ENCODE measurements at places on chromosomes 2 and 18. TPM values are rescaled to one million over a fixed set of nuclear protein-coding genes. Genes with fewer than 3 reads are reported as not detected.

Gene FSHR
- total RNA-seq, result not detected

GRCh38 chr2:176554101-176555048, 285.1 kb downstream of the MTX2 start:
- no peak for DNase-seq
- no peaks in the 10 kb centered on the region for H3K36me3 ChIP-seq
- H3K4me1 ChIP-seq, result peaks cover 13% of the 10 kb centered on the region

DNA sequence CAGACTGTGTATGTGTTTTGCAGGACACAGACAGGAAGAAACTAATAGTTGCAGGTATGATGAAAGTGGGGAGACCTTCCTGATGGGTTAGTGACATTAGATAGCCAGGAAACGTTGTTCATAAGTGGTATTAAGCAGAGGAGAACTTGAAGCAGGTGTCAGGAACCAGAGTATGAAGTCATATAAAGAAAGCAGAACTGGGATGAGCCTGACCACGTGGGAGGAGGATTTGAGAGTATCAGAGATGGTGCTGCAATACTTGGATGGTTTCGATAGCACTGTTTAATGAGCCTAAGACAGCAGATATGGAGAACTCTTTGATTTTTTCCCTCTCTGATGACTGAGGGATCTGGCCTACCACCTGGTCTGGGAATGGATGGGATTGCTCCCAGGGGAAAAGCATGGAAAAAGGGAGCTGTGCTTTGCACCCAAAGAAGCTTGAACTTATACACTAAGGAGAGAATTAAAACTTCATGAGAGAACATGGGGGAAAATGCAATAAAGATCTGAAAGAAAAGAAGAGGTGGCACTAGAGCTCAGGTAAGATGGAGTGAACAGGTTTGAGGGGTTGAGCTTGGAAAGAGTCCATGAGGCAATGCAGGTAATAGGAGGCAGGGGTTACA, 226.0 kb upstream of the LRRTM1 start:
- H3K27ac ChIP-seq, result no peak overlapping the region
- no peaks in the 10 kb centered on the region for H3K27me3 ChIP-seq
- no peak for DNase-seq
- no peaks in the 10 kb centered on the region for H3K36me3 ChIP-seq
- H3K4me1 ChIP-seq, result no peaks in the 10 kb centered on the region

DNA sequence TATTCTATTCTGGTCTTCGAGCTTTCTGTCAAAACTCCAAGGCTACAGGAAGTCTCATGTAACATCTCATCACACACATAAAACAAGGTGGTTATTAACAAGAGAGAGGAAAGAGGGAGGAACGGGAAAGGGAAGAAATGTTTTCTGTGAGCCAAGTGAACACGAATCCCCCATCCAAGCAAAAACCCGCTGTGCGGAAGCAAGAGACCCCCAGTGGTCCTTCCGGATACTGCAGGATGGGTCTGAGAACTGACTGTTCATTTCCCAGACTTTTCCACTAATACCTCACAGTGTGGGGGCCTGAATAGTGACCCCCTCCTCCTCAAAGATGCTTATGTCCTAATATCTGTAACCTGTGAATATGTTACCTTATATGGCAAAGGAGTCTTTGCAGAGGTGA, 19.0 kb upstream of the DIPK1C start:
- H3K36me3 ChIP-seq, result no peaks in the 10 kb centered on the region
- no peak for DNase-seq
- no peaks in the 10 kb centered on the region for H3K4me1 ChIP-seq
- no peak overlapping the region for H3K4me3 ChIP-seq
- H3K27me3 ChIP-seq, result no peaks in the 10 kb centered on the region
- no peak overlapping the region for H3K27ac ChIP-seq

DNA sequence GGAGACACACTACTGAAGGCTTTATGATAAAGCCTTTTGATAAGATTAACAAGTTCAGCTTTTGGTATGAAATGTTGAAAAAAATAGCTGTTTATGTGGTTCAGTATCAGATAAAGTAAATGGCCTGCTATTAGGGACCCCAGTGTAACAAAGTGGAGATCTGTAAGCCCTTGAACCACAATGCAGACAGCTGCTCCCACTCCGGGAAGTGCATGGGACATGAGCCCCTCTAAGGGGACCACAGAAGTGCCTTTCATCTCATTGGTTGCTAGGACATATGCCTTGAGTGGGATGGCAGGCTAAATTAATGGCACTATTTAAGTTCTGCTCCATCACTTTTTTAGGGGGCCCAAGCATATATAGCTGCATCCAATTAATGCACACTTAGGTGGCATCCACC, 167.6 kb upstream of the SOX11 start:
- H3K36me3 ChIP-seq, result no peaks in the 10 kb centered on the region
- no peak for DNase-seq
- H3K4me3 ChIP-seq, result no peak overlapping the region
- H3K27me3 ChIP-seq, result no peaks in the 10 kb centered on the region
- no peaks in the 10 kb centered on the region for H3K4me1 ChIP-seq

DNA sequence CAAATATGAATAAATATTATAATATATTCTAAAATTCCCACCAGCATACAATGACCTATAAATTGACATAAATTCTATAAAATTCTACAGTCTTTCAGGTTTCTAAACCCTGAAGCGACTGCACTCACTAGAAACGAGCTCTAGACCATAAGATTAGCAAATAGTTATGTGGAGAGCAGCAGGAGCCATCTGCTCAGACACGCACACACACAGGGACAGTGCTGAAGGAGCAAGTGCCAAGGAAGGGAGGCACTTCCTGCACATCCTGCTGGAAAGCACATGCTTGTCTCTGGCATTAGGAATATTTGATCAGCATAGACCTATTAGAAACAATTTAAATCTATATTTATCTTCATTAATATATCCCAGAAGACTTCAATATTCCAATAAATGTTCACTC, 713.9 kb upstream of the CDH2 start:
- DNase-seq, result no peak
- no peaks in the 10 kb centered on the region for H3K27me3 ChIP-seq
- H3K27ac ChIP-seq, result no peak overlapping the region
- H3K4me1 ChIP-seq, result no peaks in the 10 kb centered on the region
- H3K36me3 ChIP-seq, result no peaks in the 10 kb centered on the region
- H3K4me3 ChIP-seq, result no peak overlapping the region

GRCh38 chr2:175836361-175836760, 165.7 kb downstream of the LNPK start:
- H3K36me3 ChIP-seq, result no peaks in the 10 kb centered on the region
- H3K4me1 ChIP-seq, result no peaks in the 10 kb centered on the region
- DNase-seq, result no peak
- H3K27me3 ChIP-seq, result no peaks in the 10 kb centered on the region
- no peak overlapping the region for H3K4me3 ChIP-seq

DNA sequence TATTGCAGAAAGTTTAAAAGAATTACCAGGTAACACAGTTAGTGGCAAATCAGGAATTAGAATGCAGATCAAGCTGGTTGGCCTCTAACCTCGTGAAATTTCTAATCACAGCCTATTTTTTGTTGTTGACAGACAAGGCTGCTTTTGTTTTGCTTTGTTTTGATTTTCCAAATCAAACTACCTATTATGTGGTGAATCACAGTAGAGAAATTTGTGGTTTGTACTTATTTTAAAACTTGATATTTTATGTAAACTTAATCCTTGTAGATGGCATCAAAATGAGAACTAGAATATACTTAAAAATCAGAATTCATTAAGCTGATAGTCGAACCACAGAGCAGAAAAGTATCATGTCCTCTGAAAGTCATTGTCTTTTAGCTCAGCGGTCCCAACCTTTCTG, 258.1 kb downstream of the CTNNA2 start:
- H3K27me3 ChIP-seq, result no peaks in the 10 kb centered on the region
- no peaks in the 10 kb centered on the region for H3K4me1 ChIP-seq
- no peak overlapping the region for H3K27ac ChIP-seq
- no peak for DNase-seq

DNA sequence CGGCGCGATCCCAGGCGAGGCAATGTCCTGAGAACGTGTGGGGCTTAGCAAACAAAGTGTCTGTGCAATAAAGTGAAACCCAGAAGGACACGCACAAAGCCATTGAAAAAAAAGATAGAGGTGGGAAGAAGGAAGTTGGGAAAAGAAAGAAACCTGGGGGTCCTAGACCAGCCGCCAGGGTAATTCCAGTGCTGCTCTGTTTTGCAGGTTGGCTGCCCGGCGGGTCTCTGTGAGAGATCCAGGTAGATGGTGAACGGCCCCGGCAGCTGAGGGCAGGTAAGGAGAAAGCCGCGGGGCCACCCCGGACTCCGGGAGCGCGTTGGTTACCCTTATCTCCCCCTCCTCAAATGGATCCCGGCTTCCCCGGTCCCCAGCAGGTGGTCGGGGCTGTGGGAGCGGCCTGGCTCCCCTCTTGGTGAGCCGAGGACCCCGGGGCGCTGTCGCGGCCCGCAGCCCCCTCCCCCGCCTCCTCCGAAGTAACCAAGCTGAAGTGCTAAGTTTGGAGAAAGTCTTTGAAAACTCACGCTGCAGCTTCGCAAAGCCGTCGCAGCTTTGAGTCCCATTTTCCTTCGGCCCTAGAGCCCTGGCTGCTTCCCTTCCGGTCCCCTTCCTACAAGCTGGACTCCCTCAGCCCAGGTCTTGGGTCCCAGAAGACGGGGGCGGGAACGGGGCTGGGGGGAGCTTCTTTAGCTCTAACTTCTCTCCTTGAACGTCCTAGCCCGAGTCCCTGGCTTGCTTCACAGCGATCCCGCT, 588 bp downstream of the OTX1 start:
- H3K27me3 ChIP-seq, result peaks cover 100% of the 10 kb centered on the region
- peak overlapping the region; percentile 52 for H3K4me3 ChIP-seq
- DNase-seq, result no peak
- no peaks in the 10 kb centered on the region for H3K36me3 ChIP-seq

- H3K4me3 ChIP-seq, result no peak overlapping the region
- H3K36me3 ChIP-seq, result no peaks in the 10 kb centered on the region
- H3K27me3 ChIP-seq, result no peaks in the 10 kb centered on the region
Observed at GRCh38 chr2:203790134-203790852, 77.3 kb upstream of the CTLA4 start.

GRCh38 chr2:42961385-42961811, 169.0 kb upstream of the HAAO start:
- H3K36me3 ChIP-seq, result no peaks in the 10 kb centered on the region
- no peak overlapping the region for H3K4me3 ChIP-seq
- DNase-seq, result no peak
- peaks cover 56% of the 10 kb centered on the region for H3K4me1 ChIP-seq

Gene ZBTB7C
- 17.7 TPM for total RNA-seq

DNA sequence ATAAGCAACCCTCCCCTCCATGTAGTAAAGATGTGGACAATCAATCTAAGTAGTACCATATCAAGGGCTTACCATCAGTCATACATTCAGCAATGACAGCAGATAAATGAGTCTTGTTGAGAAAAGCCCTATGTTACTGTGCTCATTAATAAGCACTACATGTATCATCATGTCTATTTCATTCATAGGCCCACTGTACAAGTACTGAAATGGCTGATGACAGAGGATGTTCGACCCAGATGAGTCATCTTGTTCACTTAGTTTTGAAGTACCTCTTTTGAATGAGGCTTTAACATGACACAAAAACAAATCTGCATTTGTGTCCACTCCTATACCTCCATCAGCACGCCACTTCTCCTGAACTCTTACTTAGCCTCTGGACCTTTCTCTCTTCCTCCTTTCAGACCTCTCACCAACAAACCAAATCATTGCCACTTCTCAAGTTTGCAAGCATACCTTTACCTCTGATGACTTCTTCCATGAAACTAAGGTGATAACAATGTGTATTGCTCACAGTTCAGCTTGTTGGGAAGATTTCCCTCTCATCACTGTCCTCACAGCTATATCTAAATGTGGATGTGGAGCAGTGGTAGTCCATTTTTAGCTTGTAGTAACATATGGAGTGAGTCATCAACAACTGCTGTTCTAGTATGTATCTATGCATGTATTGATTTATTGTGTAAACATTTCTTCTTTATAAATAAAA, 921.0 kb upstream of the SLC39A10 start:
- H3K27me3 ChIP-seq, result no peaks in the 10 kb centered on the region
- no peaks in the 10 kb centered on the region for H3K36me3 ChIP-seq
- no peak for DNase-seq

GRCh38 chr2:58938988-58939387, 697.9 kb upstream of the FANCL start:
- H3K27ac ChIP-seq, result no peak overlapping the region
- DNase-seq, result no peak
- H3K4me1 ChIP-seq, result no peaks in the 10 kb centered on the region
- no peak overlapping the region for H3K4me3 ChIP-seq

GRCh38 chr18:6004683-6005082, 109.4 kb upstream of the TMEM200C start:
- no peaks in the 10 kb centered on the region for H3K27me3 ChIP-seq
- DNase-seq, result no peak
- H3K4me1 ChIP-seq, result no peaks in the 10 kb centered on the region

Gene NEU4
- total RNA-seq, result 0.23 TPM

Gene C2orf69
- total RNA-seq, result 11.3 TPM

- no peaks in the 10 kb centered on the region for H3K4me1 ChIP-seq
- no peak overlapping the region for H3K27ac ChIP-seq
- DNase-seq, result no peak
- peaks cover 26% of the 10 kb centered on the region for H3K27me3 ChIP-seq
Observed at GRCh38 chr2:11681722-11682589, 12.0 kb upstream of the NTSR2 start.
